Upper lobe of right lung (tissue), 1 donor: ENCODE measurements at places on chromosomes 5 and 9. TPM values are rescaled to one million over a fixed set of nuclear protein-coding genes. Genes with fewer than 3 reads are reported as not detected.

GRCh38 chr5:7047511-7048261, 334.5 kb downstream of the TENT4A start:
- no peaks in the 10 kb centered on the region for H3K27me3 ChIP-seq
- no peak overlapping the region for H3K27ac ChIP-seq
- H3K4me3 ChIP-seq: no peak overlapping the region
- H3K36me3 ChIP-seq: no peaks in the 10 kb centered on the region

DNA sequence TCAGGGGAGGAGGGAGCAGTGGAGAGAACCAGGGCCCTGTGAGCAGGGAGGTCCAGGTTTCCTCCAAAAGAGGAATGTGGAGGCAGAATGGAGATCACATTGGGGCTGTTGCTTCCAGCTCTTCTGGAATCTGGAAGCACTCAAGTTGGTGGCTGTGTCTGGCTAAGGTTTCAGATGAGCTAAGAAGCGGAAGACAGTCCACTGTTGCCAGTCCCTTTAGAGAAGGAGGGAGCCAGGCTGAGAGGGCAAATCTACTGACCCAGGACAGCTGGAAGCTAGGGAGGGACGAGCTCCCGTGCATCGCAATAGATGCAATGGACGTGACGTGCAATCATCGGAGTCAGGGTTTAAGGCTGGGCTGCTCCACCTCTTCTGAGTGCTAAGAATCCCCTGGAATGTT, 71.2 kb downstream of the TENT4A start:
- H3K4me1 ChIP-seq: no peaks in the 10 kb centered on the region
- H3K4me3 ChIP-seq: no peak overlapping the region
- no peaks in the 10 kb centered on the region for H3K27me3 ChIP-seq
- no peaks in the 10 kb centered on the region for H3K36me3 ChIP-seq
- no peak for DNase-seq
- no peak overlapping the region for H3K27ac ChIP-seq

Gene OMD
- 6.5 TPM for total RNA-seq

GRCh38 chr5:33579152-33579551, 138.4 kb downstream of the TARS1 start:
- H3K4me1 ChIP-seq: no peaks in the 10 kb centered on the region
- no peak overlapping the region for H3K27ac ChIP-seq
- H3K4me3 ChIP-seq: no peak overlapping the region
- H3K36me3 ChIP-seq: no peaks in the 10 kb centered on the region
- no peaks in the 10 kb centered on the region for H3K27me3 ChIP-seq

DNA sequence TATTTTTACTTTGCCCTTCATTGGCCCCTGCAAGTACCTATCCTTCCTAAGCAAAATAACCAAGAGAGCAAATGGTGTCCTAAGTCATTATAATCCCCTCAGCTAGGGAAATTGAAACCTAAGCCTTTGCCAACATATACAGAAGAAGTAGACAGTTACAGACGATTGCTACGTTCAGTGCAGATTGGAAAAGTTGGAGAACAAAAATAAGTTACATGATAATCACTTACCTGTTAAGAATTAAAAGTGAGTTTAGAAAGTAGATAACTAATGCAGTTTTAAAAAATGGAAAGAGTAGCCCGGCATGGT, 244.8 kb downstream of the MPDZ start:
- no peak for DNase-seq
- H3K4me3 ChIP-seq: peak overlapping the region; percentile 25
- peak overlapping the region; percentile 42 for H3K27ac ChIP-seq
- no peaks in the 10 kb centered on the region for H3K27me3 ChIP-seq
- H3K4me1 ChIP-seq: peaks cover 6% of the 10 kb centered on the region

Gene LRRC19
- total RNA-seq: 0.64 TPM

Gene IL5
- total RNA-seq: not detected

Gene DCAF12
- total RNA-seq: 31.6 TPM

GRCh38 chr9:131743096-131743495, 3.2 kb upstream of the RAPGEF1 start:
- H3K27ac ChIP-seq: no peak overlapping the region
- no peaks in the 10 kb centered on the region for H3K27me3 ChIP-seq
- no peak for DNase-seq
- peaks cover 15% of the 10 kb centered on the region for H3K4me1 ChIP-seq

- no peaks in the 10 kb centered on the region for H3K36me3 ChIP-seq
- no peak for DNase-seq
- no peak overlapping the region for H3K27ac ChIP-seq
- peaks cover 4% of the 10 kb centered on the region for H3K4me1 ChIP-seq
Observed at GRCh38 chr5:174596429-174596828, 128.0 kb upstream of the MSX2 start.

DNA sequence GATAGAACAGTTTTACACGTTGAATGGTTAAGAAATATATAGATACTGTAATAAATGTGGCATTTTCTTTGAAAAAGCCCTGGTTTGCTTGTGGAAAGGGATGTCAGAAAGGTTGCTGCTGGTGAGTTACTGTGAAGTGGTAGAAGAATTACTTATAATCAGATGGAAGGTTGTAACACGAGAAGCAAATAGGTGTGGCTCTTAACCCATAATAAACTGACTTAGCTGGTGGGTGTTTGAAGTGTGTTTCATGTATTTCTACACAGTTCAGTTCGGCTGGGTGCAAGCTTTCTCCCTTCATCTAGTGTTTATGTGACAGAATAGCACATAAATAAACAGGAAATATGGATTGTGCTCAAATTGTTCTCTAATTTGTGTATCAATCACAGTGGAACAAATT, 5.5 kb downstream of the CNOT6 start:
- peaks cover 18% of the 10 kb centered on the region for H3K4me1 ChIP-seq
- no peak overlapping the region for H3K27ac ChIP-seq
- no peak overlapping the region for H3K4me3 ChIP-seq

GRCh38 chr5:176793736-176794135, 16.6 kb upstream of the UNC5A start:
- no peak overlapping the region for H3K4me3 ChIP-seq
- no peaks in the 10 kb centered on the region for H3K36me3 ChIP-seq
- DNase-seq: no peak
- H3K4me1 ChIP-seq: no peaks in the 10 kb centered on the region
- H3K27me3 ChIP-seq: peaks cover 64% of the 10 kb centered on the region

GRCh38 chr9:108784998-108785397, 70.8 kb downstream of the ACTL7B start:
- no peaks in the 10 kb centered on the region for H3K4me1 ChIP-seq
- DNase-seq: no peak
- H3K36me3 ChIP-seq: no peaks in the 10 kb centered on the region
- H3K4me3 ChIP-seq: no peak overlapping the region

Gene ZBTB26
- 8.2 TPM for total RNA-seq

DNA sequence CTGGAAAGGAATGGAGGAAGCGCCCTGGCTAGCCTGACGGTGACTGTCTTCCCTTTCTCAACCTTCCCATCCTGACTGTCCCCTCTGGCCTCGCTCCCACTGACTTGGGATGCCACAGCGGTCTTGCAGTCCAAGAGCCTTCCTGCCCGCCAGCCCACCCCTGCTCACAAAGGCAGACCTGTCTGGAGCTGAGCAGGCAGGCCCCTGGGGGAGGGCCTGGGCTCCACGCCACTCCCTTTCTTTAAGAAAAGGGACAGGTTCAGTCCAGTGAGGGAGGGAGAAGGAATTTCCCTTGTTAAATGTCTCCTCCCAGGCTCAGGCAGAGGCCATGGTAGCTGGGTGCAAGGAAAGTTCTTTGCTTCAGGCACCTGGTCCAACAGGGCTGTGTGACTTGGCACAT, 18.1 kb downstream of the FGF1 start:
- no peaks in the 10 kb centered on the region for H3K27me3 ChIP-seq
- no peak for DNase-seq
- no peak overlapping the region for H3K4me3 ChIP-seq
- no peaks in the 10 kb centered on the region for H3K4me1 ChIP-seq
- no peaks in the 10 kb centered on the region for H3K36me3 ChIP-seq
- H3K27ac ChIP-seq: no peak overlapping the region

Gene FAM78A
- 14.8 TPM for total RNA-seq

GRCh38 chr5:71767661-71768060, 48.6 kb downstream of the CARTPT start:
- H3K27me3 ChIP-seq: no peaks in the 10 kb centered on the region
- no peak overlapping the region for H3K4me3 ChIP-seq
- no peaks in the 10 kb centered on the region for H3K4me1 ChIP-seq
- DNase-seq: no peak
- H3K27ac ChIP-seq: no peak overlapping the region

Gene MYO10
- total RNA-seq: 67.0 TPM

- no peaks in the 10 kb centered on the region for H3K36me3 ChIP-seq
- DNase-seq: no peak
- no peaks in the 10 kb centered on the region for H3K4me1 ChIP-seq
- no peak overlapping the region for H3K4me3 ChIP-seq
Observed at GRCh38 chr5:154740957-154741356, 14.2 kb upstream of the LARP1 start.

Gene SHOC1
- total RNA-seq: not detected

DNA sequence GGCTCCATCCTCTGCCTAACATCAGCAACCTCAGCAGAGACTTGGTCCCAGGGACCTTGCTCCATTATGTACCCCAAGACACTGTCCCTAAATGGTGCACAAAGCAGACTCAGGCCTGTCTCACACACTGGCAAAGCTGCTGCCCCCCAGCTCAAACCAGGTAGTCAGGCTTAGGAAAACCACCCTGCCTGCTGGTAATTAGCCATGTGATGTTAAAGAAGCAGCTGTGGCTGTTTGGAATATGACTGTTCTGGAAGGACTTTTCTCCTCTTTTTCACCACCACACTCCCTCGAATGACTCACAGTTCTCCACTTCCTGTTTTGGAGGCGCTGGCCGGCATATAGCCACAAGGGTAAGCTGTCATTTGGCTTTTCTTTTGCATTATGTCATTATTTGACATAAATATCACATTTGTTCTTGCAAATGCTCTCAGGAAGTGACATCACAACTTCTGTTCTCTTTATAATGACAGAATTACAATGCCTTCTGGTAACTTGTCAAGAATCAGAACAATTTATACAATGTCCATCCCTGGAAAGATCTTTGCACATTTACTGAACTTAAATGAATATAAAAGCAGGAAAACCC, 113.9 kb downstream of the SUSD1 start:
- DNase-seq: peak; percentile 67
- no peak overlapping the region for H3K4me3 ChIP-seq
- peaks cover 54% of the 10 kb centered on the region for H3K4me1 ChIP-seq
- H3K36me3 ChIP-seq: no peaks in the 10 kb centered on the region
- no peaks in the 10 kb centered on the region for H3K27me3 ChIP-seq

- no peak for DNase-seq
- no peaks in the 10 kb centered on the region for H3K4me1 ChIP-seq
- no peaks in the 10 kb centered on the region for H3K27me3 ChIP-seq
Observed at GRCh38 chr5:10684303-10685086, 76.5 kb downstream of the DAP start.

Gene SERF1A
- total RNA-seq: 8.9 TPM

Gene CTNNAL1
- total RNA-seq: 69.4 TPM

- H3K27me3 ChIP-seq: peaks cover 36% of the 10 kb centered on the region
- peak; percentile 48 for DNase-seq
- H3K4me1 ChIP-seq: peaks cover 13% of the 10 kb centered on the region
- H3K27ac ChIP-seq: peak overlapping the region; percentile 66
- no peaks in the 10 kb centered on the region for H3K36me3 ChIP-seq
Observed at GRCh38 chr5:1009359-1010180, 968 bp downstream of the NKD2 start.

GRCh38 chr5:109448838-109449237, 39.1 kb upstream of the PJA2 start:
- H3K27me3 ChIP-seq: no peaks in the 10 kb centered on the region
- H3K4me3 ChIP-seq: no peak overlapping the region
- no peaks in the 10 kb centered on the region for H3K36me3 ChIP-seq
- no peak overlapping the region for H3K27ac ChIP-seq
- no peak for DNase-seq

DNA sequence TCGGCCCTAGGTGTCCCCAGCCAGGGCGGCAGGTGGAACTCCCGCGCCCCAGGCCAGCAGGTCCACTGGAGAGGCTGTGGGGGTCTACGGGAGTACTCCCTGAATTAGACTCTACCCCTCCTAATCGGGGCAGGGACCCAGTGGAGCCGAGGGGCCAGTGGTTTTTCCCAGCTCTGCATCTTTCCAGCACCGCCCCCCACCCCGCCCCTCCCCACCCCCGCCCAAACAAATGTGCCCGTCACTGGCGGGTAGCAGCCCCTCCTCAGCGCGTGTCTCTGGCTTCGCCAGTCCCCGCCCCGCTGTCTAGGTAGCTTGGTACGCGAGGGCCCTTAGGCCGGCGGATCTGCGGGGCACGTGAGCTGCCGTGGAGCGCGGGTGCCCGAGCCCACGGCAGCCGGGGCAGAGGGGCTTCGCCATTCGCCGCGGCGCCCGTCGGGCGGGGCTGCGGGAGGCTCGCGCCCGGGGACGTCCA, 7.0 kb downstream of the UNC5A start:
- H3K27me3 ChIP-seq: peaks cover 72% of the 10 kb centered on the region
- H3K27ac ChIP-seq: no peak overlapping the region
- peak overlapping the region; percentile 34 for H3K4me3 ChIP-seq
- no peaks in the 10 kb centered on the region for H3K4me1 ChIP-seq
- no peaks in the 10 kb centered on the region for H3K36me3 ChIP-seq
- no peak for DNase-seq

DNA sequence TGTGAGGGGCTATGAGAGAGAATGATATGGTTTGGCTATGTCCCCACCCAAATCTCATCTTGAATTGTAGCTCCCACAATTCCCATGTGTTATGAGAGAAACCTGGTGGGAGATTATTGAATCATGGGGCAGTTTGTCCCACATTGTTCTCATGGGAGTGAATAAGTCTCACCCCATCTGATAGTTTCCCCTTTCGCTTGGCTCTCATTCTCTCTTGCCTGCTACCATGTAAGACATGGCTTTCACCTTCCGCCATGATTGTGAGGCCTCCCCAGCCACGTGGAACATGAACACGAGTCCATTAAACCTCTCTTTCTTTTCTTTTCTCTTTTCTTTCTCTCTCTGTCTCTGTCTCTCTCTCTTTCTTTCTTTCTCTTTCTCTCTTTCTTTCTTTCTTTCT, 743.4 kb upstream of the CTNND2 start:
- no peaks in the 10 kb centered on the region for H3K27me3 ChIP-seq
- DNase-seq: no peak
- no peaks in the 10 kb centered on the region for H3K36me3 ChIP-seq
- H3K27ac ChIP-seq: no peak overlapping the region
- H3K4me3 ChIP-seq: no peak overlapping the region

DNA sequence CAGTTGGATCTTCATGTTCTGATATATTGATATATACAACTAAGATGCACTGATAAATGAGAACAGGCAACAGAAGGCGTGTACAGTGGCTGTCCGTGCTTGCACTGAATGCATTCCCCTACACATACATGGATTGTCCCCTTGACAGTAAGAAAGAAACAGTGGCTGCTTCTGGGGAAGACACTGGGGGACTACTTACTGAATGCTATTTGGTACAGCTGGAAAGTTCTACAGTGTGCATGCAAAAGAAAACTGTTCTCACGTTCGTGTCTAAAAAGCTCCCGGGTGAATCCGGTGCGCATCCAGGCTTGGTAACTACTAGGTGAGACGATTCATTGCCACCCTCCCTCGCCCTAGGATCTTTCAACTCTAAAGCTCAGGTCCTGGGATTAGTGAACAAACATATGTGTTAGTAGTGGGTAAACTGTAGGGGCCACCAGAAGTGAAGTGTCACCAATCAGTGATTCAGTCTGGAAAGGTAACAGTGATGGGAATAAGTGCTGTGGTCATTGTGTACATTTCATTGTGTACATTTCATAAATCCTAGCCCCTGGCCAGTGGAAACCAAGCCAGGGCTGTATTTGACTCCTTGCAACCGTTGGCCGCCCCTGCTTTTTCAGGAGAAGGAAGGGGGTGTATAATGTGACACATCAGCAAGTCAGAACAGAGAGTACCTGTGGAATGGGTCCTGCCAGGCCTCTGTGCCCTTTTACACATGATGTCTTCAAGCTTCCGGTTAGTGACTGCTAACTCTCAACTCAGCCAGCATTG, 46.3 kb upstream of the BOD1 start:
- no peaks in the 10 kb centered on the region for H3K4me1 ChIP-seq
- no peak overlapping the region for H3K4me3 ChIP-seq

Gene AQP7
- total RNA-seq: 2.4 TPM

Gene FBP1
- total RNA-seq: 357 TPM
